ENCODE measurements at places on chromosomes 6 and 20.

DNA sequence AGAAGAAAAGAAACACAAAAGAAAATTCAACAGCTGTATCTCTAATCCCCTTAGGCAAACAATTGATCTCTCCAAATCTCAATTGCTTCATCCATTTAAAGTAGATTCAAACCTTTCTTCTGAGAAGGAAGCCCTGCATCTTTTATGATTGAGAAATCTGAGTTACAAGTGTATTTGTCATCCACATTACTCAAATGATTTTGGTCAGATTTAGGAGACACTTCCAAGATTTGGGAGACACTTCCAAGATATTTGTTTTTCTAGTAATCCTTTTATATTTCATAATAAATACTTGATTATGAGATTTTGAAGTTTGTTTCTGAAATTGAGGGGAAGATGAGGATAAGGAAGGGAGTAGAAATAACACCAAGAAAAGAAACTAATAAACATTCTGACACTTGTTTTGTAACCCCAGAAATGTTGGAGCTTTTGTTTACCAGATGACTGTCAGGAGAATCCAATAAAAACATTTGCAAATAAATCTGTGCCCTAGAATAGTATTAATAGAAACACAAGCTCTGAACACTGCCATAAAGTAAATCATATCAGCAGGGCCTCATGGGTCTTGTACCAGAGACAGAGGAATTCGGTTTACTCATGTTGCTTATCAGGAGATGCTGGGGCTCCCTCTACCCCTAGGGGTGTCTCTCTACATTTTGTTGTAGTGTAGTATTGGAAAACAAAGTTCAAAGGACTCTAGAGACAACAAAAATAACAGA is 314.3 kb upstream of the NT5E start:
- no peak for DNase-seq

GRCh38 chr20:58231683-58232082 is 3.2 kb upstream of the ANKRD60 start:
- DNase-seq: peak; percentile 26

DNA sequence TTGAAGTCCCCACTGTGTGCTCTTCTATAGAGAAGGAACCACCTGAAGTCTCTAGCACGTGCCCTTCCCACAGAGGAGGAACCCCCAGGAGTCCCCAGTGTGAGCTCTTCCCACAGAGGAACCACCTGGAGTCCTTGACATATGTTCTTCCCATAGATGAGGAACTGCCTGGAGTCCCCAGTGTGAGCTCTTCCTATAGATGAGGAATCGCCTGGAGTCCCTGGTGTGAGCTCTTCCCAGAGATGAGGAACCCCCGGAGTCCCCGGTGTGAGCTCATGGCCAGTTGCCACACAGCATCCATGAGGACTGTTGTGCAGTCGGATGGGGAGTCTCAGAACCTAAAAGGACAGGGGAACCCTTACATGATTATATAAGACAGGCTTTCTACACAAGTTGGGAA is 158.1 kb upstream of the THBS2 start:
- DNase-seq: no peak

DNA sequence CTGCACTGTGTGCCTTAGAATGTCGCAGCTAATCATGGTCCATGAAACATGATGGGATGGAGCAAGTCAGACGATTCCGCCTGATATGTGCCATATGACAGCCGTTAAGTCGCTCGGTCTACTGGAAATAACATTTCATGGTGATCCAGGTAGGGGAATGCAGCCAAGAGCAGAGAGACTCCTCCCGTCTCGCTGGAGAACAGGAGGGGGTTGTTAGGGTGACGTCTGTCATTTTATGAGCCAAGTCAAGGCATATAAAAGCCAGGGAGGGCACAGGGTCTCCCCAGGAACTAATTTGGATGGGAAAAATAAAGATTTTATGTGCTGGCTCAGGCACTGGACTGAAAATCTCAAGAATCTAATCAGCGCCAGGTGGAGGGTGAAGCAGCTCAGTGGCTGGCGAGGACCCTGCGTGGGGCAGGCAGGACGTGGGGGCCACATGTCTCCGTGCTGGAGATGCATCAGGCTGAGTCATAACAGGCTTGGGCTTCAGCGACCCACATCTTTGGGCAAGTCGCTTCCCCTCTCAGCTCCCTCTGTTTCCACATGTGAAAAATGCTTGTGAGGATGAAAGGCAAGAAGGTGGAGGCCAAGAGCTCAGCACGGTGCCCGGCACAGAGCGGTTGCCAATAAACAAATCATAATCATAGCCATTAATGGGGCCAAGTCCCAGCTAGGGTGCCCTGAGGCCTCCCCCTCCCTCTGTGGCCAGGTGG is 234.6 kb downstream of the ANKRD60 start:
- DNase-seq: peak; percentile 74

GRCh38 chr6:158374020-158374419 is 61.8 kb downstream of the TULP4 start:
- DNase-seq: no peak

GRCh38 chr20:45997187-45997586 is 11.5 kb upstream of the MMP9 start:
- DNase-seq: no peak

GRCh38 chr20:52078289-52078688 is 113.3 kb downstream of the ZFP64 start:
- no peak for DNase-seq

- DNase-seq: no peak
Observed at GRCh38 chr6:109323241-109323640, 59.0 kb downstream of the CD164 start.

DNA sequence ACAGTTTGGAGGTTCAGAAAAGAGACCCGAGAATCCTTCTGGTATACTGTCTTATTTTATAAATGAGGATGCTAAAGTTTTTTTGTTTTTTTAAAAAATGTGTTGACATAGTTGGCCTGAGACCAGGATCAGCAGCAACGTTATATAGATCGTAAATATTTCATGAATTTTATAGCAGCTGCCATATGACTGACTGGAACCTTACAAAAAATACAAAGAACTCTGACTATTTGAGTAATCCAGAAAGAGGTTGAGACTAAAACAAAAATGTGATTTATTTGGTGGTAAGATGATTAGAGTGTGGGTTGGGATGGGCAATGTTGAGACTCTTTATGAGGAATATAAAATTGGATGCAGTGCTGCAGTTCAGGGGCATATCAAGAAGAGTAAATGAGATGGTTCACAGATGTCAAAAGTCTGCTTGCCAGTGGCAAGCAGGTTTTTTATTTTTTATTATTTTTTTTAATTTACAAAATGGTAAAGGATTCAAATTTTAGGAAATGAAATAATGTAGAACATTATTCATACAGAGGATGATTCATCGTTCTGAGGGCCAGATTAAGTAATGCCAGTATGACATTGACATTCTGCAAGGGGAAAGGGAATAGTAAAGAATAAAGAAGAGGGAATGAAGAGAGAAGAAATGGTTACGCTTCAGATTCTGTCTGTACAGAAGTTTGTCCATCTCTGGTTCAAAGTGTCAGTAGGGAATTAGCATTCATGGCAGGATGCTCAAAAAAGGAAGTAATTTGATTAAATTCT is 58.5 kb downstream of the SCAF8 start:
- no peak for DNase-seq

DNA sequence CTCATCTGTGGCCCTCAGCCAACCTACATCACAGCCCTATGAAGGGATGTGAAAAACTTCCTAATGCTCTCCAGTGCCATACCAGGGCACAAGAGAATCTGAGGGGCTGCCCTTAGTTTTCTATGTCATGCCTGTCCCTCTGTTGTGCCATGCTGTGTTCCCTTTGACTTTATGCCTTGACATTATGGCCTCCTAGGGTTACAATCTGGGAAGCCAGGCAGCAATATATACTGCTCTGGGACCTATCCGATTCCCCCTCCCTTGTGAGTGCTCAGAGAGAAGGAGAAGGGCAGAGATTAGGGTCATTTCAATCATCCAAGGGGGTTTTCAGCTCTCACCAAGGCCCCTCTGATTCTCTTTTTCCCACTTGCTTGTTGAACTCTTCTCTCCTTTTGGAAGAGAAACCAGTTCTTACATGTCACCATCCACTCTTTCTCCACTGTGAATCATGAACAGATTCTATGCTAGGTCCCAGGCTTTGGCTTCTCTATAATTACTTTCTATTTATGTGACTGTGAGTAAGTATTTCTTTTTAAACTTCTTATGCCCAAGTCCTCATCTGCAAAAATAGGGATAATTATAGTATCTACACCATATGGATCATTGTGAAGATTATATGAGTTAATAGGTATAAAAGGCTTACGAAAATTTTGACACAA is 14.2 kb upstream of the FRK start:
- no peak for DNase-seq

DNA sequence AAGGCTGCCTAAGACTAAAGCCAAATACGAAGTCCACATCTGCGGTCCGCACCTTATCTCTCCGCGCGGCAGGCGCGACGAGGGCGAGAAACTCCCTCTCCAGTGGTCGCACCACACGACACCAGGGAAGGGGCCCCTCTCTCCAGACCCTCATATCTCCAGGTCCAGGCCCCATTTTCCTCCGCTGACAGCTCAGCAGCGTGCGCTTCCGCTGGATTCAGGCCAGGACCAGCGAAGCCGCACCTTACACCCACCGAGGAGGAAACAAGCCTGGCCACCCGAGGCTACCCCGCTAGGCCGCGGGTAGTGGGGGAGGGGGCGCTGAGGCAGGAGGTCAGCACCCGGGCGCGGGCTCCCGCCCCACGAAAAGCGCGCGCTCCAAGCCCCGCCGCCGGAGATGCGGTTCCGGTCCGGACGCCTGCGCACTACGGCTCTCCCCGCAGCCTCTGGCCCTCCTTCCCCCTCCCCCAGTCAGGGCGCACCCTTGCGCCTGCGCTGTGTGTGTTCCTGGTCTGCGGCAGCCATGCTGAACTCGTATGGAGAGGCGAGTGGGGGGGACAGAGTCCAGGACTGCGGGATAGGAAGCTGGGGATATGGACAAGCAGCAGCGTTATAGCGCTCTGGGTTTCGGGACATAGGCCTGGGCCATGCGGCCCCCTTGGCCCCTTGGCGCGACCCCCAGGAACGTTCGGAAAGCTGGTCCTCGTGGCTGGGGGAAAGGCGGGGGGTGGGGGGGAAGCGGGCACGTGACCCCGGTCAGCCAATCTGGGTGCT is at the start of gene BRD2:
Gene BRD2 (plus strand): TSS at position 502 of the 774 bp plus-strand sequence. CDS start 4,305 bp downstream, outside the sequence.
- peak; percentile 97 for DNase-seq

DNA sequence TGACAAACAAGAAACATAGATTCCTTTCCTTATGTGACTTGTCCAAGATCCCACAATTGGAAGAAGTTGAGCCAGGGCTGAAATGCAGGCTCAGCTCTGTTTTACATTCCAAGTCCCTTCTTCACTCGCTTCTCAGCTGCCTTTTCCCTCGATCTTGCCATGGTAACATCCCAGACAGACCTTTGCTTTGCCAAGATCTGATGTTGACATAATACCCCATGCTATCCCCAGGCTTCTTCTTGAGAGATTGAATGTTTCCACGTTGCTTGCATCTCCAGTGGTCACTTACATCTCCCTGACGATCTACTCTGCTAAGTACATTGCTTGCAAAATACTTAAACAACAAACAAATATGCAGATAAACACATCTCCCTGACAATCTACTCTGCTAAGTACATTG is 63.5 kb downstream of the TBXT start:
- no peak for DNase-seq

GRCh38 chr20:6868861-6869260 is 101.4 kb downstream of the BMP2 start:
- no peak for DNase-seq

Data from NCI-H2081 (cell line).